Neural crest cell (in vitro differentiated cells): ENCODE measurements at places on chromosomes 5 and 9. TPM values are rescaled to one million over a fixed set of nuclear protein-coding genes. Genes with fewer than 3 reads are reported as not detected.

Gene PCDHGB2
- total RNA-seq = 1.3 and 1.5 TPM in 2 replicates

Gene WHRN
- 8.9 and 9.5 TPM in 2 replicates for total RNA-seq

Gene HCN1
- 1.0 and 1.2 TPM in 2 replicates for total RNA-seq

Gene STKLD1
- total RNA-seq = 2.8 and 2.9 TPM in 2 replicates

Gene MLANA
- total RNA-seq = not detected in 2 replicates

Gene C9orf152
- not detected in 2 replicates for total RNA-seq

Gene NUTM2F
- total RNA-seq = 0.09 TPM in 1 of 2 replicates, not detected in the other

Gene CCNI2
- not detected in 2 replicates for total RNA-seq
